Stimulated activated CD4-positive, alpha-beta T cell treated with anti-CD3 and anti-CD28 coated beads, Interleukin-2, amount 100 ng/mL, for 24 hours (primary cell): ENCODE measurements at places on chromosomes 6 and 20.

DNA sequence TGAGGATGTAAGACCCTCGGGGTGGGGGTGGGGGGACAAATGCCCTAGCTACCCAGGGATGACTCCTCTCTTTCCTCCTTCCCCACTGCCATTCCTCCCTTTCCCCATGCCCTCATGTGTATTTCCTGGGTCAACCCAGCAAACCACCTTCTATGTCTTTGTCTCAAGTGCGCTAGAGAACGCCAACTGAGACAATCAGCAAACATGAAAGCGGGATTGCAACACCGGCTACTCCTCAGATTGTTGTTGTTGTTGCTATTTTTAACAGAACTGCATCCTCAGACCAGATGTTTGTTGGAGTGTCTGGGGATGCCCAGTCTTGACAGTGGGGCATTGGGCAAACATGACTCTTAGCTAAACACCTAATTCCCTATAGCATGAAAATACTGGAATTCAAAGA, 39.3 kb upstream of the HIVEP1 start:
- no peak for DNase-seq

GRCh38 chr20:58959652-58960051, 21.4 kb upstream of the NELFCD start:
- DNase-seq = no peak

DNA sequence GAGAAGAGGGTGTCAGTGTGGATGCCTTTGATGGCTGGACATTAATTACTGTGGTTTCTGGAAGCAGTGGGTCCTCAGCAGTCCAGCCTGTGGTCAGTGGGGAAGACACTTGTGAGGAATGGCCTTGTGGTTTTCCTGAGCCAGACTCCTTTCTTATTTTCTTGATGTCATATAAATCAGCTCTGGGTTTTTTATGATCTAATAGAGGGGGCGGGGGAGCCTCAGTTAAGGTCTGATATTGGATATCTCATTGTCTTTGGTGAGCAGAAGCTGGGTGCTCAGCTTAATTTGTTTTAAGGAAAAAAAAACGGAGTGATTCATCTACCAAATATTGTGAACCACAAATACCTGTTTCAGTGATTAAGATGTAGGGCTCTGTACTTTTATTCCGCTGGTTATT, 62.1 kb downstream of the OTOR start:
- DNase-seq = no peak

GRCh38 chr20:45020236-45020886, 54.0 kb downstream of the STK4 start:
- DNase-seq = no peak

DNA sequence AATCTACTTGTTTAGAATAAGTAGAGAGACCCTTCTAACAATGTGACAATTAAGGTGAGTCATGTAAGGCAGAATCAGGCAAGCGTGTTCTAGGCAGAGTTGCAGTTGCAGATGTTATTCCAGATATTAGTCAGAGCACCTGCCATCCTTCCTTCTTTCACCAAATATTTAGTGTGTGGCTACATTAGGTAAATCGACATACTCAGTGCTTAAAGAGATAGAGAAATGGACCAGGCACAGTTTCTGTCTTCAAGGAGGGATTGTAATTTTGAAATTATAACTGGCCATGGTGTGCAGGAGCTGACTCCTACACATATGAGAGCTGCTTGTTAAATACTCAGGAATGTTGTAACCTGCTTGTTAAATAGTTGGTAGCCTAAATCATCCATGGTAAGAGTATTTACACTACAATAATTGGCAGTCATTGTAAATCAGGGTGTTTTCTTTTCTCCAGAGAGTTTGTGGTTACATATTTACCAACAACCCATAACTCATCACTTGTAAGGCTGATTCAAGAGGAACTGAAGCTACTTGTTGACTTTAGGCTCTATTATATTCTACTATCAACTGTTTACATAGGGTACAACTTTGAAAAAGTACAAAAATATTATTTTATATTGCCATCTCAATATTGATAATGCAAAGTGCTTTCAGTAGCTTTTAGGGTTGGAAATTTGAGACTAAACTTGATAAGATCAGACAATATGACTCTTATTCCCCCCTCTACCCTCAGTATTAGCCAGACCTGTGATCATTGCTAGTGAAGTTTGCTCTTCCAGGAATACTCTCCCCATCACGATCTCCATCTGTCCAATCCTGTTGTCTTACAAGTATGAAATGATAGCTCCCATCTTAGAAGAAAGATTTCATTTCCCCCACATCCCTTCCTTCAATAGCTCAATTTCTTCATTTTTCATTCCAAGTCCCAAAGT, 607.1 kb downstream of the COL12A1 start:
- no peak for DNase-seq

GRCh38 chr6:35429463-35429862, 22.7 kb upstream of the FANCE start:
- no peak for DNase-seq

DNA sequence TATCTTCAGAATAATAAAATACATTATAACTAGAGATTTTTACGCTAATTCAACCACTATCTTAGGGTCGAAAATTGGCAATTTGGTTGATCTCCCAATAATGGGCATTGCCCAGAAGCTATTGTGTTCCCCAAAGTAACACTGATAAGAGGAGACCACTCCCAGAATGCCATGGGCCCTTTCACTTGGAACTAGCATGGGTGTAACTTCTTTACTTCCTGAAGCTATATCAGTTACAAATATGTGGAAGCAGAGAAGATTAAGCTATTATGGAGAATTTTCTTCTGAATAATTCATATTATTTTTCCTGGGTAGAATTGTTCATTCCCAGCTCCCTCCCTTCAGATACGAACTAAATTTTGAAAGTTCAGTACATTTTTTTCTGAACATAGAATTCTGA, 48.2 kb upstream of the JAG1 start:
- DNase-seq = no peak

- DNase-seq = no peak
These were observed 113.2 kb downstream of the PRDM1 start for GRCh38 chr6:106199331-106199730.

DNA sequence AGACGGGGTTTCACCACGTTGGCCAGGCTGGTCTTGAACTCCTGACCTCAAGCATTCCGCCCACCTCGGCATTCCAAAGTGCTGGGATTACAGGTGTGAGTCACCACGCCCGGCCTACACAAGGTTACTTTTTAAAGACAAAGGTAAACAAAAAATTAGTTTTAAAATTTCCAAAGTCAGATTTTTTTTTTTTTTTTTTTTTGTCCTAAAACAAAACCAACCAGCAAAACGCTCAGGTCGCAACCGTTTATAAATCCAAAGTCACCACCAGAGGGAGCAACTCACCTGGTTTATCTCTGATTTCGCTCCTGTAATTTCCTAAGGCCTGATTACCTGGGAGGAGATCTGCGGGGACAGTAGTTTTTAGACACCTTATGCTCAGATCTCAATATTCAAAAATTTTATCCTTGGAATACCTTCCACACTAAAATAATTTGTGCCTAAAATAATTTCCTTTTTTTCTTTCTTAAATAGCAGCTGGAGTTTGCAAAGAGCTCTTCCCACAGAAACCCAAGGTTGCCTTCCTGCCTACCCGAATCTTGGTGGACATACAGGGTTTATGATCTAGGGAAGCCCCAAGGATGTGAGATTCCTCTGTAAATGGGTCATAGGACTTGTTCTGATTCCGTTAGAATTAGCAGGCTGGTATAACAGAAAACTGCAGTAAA, 19.8 kb upstream of the TREM1 start:
- DNase-seq = peak; percentile 54

GRCh38 chr6:72672906-72673305, 51.0 kb downstream of the KCNQ5 start:
- no peak for DNase-seq

GRCh38 chr20:34216382-34216742, 24.9 kb upstream of the ASIP start:
- DNase-seq = no peak

DNA sequence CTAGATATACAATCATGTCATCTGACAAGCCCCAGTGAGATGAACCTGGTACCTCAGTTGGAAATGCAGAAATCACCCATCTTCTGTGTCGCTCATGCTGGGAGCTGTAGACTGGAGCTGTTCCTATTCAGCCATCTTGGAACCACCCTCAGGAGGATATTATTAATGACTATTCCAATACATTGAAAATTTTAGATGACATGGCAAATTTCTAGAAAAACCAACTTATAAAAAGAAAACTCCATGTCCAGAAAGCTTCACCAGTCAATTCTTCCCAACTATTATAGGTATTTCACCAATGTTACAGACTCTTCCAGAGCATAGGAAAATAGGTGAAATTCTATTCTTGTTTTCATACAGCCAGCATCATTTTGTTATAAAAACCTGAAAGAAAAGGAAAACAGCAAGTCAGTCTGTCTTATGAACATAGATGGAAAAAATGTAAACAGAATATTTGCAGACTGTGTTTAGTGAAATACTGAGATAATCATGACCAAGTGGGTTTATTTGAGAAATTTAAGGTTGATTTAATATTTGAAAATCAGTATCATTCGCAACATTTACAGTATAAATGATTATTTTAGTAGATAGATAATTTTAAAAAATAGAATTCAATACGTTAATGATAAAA, 43.3 kb downstream of the ATRN start:
- DNase-seq = no peak

DNA sequence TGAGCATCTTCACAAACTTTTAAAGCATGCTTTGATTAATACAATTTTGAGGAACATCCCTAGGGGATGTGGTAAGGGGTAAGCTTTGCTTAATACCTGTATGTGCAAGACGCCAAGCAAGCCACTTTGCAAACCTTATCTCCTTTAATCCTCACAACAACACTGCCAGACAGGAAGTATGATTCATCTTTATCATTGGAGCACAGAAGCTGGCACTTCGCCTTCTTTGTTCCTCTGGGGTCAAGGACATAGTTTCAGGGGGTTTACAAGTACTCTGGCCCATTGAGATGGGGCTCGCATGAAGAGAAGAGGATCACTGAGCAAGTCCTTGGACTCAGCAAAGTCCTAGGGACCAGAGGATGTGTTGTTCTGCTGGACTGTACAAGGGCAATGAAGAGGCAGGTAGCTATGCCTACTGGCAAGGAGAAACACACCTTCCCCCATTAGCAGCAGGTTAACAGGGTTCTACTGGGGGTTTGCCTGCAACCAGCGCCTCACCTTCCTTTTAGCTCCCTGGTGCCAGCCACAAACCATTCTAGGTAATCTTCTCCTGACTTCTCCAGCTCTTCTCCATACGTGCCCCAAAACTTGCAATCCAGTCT, 8.8 kb downstream of the TMEM244 start:
- DNase-seq = no peak

- DNase-seq = no peak
These were observed 60.6 kb downstream of the GPX5 start for GRCh38 chr6:28586324-28586723.

GRCh38 chr20:22260506-22260905, 323.9 kb downstream of the FOXA2 start:
- DNase-seq = no peak

DNA sequence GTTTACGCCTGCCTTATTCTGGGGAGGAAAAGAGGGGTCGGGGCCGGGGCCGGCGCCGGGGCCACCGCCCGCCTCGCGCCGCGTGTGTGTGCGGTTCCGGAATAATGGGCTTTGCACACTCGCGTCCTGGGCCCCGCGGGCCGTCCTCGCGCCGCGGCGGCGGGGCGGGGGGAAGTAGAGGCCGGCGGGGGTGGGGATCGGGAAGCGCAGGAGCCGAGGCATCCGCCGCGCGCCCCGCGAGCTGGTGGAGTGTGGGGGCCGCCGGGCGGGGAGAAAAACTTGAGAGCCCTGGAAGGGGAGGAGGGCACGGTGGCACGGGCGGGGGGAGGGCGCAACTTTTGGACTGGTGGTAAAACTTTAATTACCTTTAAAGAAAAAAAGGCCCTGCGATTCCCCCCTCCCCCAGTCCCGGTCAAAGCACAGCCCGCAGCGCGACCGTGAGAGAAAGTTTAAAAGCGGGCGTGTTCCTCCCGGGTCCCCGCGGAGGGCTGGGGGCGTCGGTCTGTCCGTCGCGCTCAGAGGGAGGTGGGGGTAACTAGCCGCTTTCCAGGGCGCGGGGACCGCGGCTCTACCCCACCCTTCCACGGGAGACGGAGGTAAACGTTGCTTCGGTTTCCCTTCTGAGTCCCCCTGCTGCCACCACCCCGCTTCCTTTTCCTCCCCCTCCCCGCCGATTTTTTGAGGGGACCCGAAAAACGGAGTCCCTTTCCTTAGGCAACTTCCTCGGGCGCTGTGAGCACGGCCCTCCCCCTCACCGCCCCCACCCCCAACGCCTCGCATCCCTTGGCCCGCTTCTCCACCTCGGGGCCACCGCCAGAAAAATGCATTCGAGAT, 1.9 kb downstream of the L3MBTL3 start:
- DNase-seq = peak; percentile 52

DNA sequence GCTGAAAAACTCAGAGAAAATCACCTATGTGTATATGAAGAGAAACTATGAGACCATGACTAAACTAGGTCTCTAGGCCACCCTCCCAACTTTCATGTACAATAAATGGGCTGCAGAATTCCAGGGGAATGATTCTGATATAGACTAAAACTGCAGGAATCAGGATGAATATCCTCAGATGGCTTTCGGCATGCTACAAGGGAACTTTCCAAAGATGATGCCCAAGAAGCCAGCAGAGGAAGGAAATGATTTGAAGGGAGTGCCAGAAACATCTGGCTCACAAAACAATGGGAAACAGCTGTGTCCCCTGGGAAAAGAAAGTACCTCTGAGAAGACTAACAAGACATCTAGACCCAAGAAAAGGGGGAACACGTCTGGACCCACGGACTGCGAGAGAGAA, 41.1 kb downstream of the PLN start:
- DNase-seq = no peak

GRCh38 chr20:52312132-52312729, 120.7 kb upstream of the ZFP64 start:
- DNase-seq = peak; percentile 60

GRCh38 chr20:58722877-58723627, 30.5 kb downstream of the NPEPL1 start:
- no peak for DNase-seq

DNA sequence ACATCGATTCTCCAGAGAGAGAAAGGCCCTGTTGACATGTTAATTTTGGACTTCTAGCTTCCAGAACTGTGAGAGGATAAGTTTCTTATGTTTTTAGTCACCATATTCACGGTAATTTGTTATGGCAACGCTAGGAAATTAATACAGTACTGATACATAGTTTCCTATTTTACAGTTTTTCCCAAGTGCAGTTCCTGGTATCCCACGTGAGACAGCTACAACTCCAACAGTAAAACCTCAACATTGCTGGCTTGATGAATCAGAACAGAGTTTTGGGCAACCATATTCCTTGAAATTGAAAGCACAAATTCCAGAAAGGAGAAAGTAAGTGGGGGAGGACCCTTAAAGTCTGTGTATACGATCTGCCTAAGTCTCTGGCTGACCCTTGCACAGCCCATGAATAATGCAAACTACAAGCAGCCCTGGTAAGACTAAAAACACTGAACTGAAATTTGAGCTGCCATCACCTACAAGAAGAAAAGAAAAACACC, 505.1 kb upstream of the NRSN1 start:
- no peak for DNase-seq

- no peak for DNase-seq
These were observed 370.0 kb upstream of the SULF2 start for GRCh38 chr20:48155268-48155667.

DNA sequence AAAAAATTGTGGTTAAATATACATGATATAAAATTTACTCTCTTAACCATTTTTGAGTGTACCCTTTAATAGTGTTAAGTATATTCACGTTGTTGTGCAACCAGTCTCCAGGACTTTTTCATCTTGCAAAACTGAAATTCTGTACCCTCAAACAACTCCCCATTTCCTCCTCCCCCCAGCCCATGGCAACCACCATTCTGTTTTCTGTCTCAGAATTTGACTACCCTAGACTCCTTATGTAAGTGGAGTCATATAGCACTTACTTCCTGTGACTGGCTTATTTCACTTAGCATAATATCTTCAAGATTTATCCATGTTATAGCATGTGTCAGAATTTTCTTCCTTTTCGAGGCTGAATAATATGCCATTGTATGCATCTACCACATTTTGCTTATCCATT, 5.1 kb downstream of the VPS16 start:
- DNase-seq = no peak
